ENCODE measurements at places on chromosomes 6 and 20. TPM values are rescaled to one million over a fixed set of nuclear protein-coding genes. Genes with fewer than 3 reads are reported as not detected.

Gene OR2J3
- not detected for total RNA-seq

Gene SPEF1
- total RNA-seq = 0.54 TPM

Gene SCRT2
- total RNA-seq = not detected

- no peak for DNase-seq
Observed at GRCh38 chr6:25218346-25218745, 60.8 kb upstream of the CARMIL1 start.

Measured in Caki2 (cell line).